ACHN (cell line): ENCODE measurements at places on chromosomes 3 and 15.

DNA sequence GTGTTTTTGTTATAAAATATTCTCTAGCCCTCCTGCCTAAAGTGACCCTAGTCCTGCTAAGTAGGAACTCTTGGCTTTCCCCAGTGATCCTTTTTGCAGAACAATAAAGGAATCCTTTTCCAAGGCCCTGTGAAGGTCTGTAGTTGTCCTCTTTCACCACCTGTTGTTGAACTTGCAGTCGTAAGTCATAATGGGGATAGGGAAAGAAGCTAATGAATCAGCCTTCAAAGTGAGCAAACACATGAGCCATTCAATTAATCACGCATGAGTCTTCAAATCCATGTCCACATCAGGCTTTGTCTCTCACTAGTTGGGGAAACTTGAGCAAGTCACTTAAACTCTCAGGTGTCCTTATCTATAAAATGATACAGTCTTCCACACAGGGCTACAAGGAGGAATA is 27.6 kb downstream of the ZNF860 start:
- DNase-seq: no peak

- peak; percentile 19 for DNase-seq
These were observed 483 bp downstream of the EHD4 start for GRCh38 chr15:41971895-41972252.

DNA sequence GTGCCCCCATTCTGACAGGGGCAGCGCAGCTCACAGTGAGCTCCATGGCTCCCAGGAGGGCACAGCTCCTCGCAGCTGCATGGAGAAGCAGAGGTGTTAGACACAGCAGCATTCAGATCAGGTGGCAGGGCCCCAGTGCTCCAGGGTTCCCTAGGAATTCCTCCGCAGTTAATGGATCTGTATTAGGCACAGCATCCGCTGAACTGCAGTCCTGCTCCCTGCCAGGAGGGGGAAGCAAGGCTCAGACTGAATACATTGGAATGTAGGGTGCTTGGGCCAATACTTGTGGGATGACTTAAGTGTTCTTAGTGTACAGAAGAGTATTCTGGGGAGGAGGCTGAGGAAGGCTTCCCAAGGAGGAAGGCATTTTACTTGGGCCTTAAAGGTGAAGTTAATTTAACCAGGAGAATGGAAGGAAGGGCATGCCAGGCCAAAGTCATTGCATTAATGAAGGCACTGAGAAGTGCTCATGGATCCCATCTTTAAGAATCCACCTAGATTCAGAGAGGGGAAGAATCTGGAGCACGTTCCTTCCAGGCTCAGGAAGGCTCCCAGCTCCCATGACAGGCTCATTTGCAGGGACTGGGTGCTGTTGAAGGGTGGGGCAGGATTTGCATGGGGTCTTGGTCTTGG is 111.6 kb downstream of the RAB11A start:
- DNase-seq: peak; percentile 73

DNA sequence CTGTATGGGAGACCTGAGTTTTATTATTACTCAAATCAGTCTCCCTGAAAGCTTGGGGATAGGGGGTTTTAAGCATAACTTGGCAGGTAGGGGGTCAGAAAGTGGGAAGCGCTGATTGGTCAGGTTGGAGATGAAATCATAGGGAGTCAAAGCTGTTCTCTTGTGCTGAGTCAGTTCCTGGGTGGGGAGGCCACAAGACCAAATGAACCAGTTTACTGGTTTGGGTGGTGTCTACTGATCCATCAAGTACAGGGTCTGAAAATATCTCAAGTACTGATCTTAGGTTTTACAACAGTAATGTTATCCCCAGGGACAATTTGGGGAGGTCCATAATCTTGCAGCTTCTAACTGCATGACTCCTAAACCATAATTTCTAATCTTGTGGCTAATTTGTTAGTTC is 17.8 kb upstream of the IQCF6 start:
- DNase-seq: no peak

- no peak for DNase-seq
These were observed 130.0 kb upstream of the TJP1 start for GRCh38 chr15:29952225-29952624.

DNA sequence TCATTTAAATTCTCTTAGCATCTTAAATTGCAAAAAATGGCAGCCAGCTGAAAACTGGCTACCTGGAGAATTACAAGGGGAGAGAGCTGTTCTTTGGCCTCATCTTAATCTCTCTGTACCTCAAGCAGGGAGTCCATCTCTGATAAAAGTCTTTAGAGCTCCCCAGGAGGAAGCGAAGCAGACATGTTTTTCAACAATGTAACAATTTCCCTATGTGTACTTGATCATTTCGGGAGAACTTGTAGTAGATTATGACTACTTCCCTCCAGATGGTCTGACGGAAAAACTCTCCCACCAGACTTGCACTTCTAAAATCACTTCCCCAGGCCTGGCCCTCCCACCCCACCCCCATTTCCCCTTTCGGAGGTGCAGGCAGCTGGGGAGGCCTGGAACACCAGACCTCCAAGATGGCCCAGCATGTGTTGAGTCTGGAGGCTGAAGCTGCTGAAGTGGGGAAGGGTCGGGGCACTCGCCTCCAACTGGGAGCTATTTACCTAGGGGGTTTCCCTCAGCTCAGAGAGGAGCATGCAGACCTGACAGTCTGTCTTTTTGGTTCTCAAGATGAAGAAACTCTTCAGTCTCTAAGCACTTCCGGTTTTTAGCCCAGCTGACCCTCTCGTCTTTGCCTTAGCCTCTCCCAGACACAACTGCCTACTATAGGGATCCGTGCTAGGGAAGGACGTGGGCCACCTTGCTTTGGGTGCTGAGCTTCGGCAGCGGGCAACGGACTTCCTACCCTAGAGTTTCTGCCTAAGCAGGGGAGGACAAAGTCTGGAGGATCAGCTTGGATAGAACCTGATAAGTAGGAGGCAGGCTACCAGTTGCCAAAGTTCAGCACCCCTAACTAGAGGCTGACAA is 164.0 kb upstream of the TBL1XR1 start:
- DNase-seq: no peak
